ENCODE measurements at places on chromosomes 3 and 15.

DNA sequence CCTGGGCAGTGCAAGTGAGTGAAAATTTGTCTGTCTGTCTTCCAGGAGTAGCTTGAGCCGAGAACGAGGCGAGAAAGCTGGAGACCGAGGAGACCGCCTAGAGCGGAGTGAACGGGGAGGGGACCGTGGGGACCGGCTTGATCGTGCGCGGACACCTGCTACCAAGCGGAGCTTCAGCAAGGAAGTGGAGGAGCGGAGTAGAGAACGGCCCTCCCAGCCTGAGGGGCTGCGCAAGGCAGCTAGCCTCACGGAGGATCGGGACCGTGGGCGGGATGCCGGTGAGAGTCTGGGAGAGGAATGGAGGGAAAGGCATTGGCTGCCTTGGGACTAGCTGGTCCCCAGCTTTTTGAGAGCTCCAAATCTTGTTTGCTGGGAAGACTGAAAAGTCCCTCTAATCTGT lies 10.2 kb upstream of the FAM131A start:
- no peak for DNase-seq

GRCh38 chr3:170690661-170690981 lies 104.7 kb upstream of the SLC7A14 start:
- DNase-seq: no peak

- no peak for DNase-seq
These were observed 32.8 kb downstream of the CDIN1 start for GRCh38 chr15:36612063-36612788.

DNA sequence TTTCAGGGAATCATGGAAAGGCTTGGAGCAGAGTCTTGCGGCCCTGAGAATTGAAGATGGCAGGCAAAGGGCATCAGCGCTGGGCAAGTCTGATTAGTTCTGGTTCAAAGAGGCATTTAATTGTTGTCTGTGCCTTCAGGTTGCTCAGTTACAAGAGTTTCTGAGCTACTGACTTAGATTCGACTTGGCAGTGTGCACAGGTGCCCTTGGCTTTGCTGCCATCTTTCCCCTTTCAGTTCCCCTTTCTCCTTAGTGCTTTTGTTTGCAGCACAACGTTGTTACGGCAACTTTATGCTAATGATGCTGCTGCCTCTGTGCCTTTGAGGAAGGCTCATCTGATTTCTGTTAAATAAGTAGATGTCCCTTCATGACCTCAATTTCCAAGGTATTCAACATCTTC lies 12.5 kb downstream of the P2RY14 start:
- DNase-seq: no peak

- no peak for DNase-seq
These were observed 295.6 kb upstream of the RASGRP1 start for GRCh38 chr15:38860253-38860652.

- no peak for DNase-seq
These were observed 16.2 kb upstream of the CCR8 start for GRCh38 chr3:39313289-39313688.

- no peak for DNase-seq
These were observed 113.4 kb downstream of the ASB7 start for GRCh38 chr15:100715571-100716455.

- DNase-seq: no peak
These were observed 27.9 kb upstream of the FAM174B start for GRCh38 chr15:92683511-92683834.

GRCh38 chr3:59751606-59752005 lies 701.8 kb upstream of the CFAP20DC start:
- DNase-seq: no peak

GRCh38 chr3:46851364-46852333 lies 11.6 kb downstream of the MYL3 start:
- no peak for DNase-seq

DNA sequence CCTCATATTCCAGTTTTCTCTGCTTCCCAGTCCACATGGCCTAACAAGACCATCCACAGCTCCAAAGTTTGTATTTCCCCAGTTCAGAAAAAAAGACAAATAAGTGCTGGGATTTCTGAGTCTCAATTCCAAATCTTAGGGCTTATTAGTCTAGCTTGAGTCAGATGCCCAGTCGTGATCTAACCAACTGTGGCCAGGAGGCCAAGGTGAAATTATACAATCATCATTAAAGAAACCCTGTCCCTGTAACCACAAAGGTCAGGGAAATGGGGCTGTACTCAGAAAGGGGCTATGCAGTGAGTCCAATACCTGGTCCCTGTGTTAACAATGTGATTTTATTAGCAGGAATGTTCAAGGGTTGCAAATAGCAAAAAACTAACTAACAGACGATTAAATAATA lies 40.5 kb upstream of the MITF start:
- DNase-seq: no peak

DNA sequence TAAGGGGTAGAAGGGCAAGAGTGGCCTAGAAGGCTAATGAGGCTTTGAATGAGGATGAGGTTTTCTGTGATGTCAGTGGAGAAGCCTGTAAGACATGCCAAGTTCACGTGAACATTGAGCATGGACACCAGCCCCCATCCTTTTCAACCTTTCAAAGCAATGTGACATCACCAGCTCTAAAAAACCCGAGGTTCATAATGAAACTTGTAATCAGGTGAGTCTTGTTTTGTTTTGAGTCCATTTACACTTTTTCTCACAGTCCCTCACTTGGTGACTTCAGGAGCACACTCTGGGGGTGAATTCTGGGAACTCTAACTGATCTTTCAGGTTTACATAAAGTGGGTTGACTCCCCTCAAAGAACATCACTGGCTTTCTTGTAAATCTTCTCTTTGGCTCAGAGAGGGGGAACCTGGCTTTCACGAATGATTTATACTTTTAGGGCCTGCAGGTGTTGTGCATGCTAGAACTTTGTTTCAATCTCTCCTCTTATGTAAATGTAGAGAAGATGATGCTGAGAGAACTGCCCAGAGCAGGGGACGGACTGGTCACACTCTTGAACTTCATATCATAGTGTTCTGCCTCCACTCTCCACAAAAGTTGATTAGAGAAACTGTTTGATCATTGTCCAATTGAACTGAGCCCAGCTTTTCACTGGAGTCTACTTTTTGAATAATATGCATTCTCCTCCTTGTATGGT lies 224.7 kb upstream of the SATB1 start:
- DNase-seq: no peak

DNA sequence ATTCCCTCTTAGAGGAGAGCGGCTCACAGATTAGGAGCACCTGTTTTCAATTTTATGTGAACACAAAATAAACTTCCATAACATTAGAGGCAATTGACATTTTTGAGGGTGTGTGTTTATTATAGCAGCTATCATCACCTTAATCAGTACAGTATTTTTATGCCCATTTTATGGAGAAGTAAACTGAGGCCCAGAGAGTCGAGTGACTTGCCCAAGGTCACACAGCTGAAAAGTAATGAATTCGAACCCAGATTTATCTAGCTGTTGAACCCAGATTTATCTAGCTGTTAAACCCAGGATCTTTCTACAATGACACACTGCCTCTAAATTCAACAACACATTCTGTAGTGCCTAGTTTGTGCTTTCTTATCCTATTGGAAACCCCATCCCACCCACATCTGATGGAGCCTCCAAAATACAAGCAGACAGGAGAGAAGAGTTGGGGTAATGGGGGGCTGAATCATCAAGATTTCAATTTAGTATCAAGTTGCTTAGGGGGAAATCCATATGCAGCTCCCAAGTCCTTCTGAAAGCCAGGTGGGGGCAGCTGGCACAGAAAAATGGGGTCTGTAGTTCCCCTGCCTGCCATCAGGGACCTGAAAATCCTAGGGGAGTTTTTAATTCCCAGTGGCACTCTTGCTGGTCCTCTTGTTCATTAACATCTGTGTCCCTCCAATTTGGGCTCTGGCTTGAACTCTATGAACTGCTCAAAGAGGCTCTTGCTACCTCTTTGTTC lies 50.4 kb upstream of the TRA2B start:
- DNase-seq: no peak

- DNase-seq: no peak
These were observed 1.1 kb downstream of the EIF4E3 start for GRCh38 chr3:71724171-71724453.

DNA sequence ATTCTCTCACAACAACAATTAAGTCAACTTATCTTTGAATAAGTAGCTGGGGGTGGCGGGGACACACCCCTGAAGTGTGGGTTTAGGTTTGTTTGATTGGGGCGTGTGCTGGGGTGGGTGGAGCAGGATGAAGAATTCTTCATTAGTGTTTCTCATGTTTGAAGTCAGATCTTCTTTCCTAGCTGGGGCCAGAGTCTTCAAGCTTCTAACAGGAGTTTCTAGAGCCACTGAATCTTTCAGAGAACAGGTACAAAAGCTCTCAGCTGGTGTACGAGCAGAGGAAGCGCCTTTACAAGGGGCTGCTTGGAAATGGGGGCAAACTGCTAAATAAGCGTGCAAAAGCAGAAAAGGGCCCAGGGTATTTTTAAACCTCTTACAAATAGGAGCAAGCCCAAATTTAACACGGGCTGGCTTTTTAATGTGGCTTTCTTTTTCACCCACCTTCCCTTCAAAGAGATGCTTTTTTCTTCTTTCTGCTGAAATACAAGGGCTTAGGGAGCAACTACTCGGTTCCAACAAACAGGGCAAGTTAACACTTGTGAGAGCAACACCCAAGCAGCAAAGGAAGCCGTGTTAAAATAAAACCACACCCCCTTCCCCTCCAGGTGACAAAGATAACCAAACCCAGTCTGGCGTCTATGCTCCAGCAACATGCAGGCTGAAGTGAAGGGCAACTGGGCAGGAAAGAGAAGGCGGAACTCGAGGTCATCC lies 86.9 kb upstream of the RASGRP1 start:
- peak; percentile 55 for DNase-seq

DNA sequence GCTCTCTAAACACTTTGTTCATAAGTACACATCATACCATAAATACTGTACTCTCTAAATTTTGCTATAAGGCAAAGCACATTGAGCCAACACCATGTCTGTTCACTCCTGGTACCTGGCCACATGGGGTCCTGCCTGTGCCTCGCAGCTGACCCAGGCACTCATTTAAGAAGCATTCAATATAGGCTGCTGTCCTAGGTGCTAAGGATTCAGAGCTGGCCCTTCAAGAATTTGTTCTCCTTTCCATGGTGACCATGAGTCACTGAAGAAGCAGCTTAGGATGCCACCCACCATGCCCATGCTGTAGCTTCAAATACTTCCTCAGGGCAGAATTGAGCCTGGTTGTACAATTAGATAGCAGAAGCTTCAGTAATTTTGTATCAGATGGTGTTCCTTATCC lies 119.2 kb upstream of the ZBED2 start:
- no peak for DNase-seq

- no peak for DNase-seq
These were observed 39.2 kb upstream of the STRIT1 start for GRCh38 chr3:155332716-155333115.

- DNase-seq: no peak
These were observed 83.6 kb downstream of the BDH1 start for GRCh38 chr3:197472151-197472550.

DNA sequence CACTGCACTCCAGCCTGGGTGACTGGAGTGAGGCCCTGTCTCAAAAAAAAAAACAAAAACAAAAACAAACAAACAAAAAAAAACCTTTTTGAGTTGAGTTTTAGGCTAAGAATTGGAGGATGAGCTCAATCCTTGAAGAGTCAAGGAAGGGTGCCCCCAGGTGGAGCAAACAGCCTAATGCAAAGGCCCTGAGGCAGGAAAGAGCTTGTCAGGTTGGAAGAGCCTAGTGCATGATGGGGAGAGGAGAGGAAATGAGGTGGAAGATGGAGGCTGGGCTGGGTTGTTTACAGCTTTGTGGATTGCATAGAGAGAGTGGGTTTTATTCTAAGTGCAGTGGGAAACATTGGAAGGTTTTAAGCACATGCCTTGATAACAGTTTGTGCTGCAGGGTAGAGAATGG lies 2.1 kb upstream of the SNX22 start:
- DNase-seq: no peak

GRCh38 chr15:58779554-58779953 lies 8.5 kb downstream of the MINDY2 start:
- DNase-seq: no peak

- no peak for DNase-seq
These were observed 14.0 kb upstream of the TCAIM start for GRCh38 chr3:44324584-44324983.

GRCh38 chr3:102904629-102905028 lies 469.8 kb downstream of the ZPLD1 start:
- DNase-seq: no peak

GRCh38 chr3:125147491-125147820 lies 65.1 kb downstream of the SLC12A8 start:
- DNase-seq: no peak

DNA sequence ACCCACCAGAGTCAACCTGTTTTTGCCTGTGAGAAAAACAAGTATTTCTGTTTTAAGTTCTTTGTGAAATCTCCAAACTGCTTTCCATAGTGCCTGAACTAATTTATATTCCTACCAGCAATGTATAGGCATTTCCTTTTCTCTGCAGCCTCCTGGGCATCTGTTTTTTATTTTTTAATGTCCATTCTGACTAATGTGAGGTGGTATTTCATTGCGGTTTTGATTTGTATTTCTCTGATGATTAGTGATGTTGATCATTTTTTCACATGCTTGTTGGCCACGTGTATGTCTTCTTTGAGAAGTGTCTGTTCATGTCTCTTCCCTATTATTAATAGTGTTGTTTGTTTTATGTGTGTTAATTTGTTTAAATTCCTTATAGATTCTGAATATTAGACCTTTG lies 820.5 kb downstream of the MCTP2 start:
- no peak for DNase-seq

GRCh38 chr3:8838765-8839423 lies 69.5 kb upstream of the OXTR start:
- no peak for DNase-seq

GRCh38 chr15:63051156-63052066 lies 8.9 kb downstream of the TPM1 start:
- no peak for DNase-seq

DNA sequence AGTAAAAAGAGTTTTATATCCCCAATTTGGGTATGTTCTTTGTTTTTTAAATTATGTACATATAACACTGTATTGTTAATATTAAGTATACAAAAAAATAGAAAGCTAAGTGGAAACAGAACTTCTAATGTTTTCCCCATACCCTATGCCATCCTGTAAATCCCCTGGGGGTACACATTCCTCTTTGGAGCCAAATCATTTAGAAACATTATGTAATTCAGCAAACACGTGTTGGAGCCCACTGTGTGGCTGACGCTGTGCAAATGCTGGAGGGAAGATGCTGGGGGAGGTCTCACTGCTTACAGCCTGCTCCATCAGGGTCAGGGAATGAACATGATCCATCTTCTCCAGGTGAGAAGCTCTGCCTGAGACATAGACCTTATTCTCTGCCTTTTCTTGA lies 52.8 kb downstream of the CRTC3 start:
- DNase-seq: no peak

GRCh38 chr3:184873141-184873540 lies 61.2 kb downstream of the VPS8 start:
- DNase-seq: no peak

- DNase-seq: no peak
These were observed 1444.5 kb upstream of the CADM2 start for GRCh38 chr3:83514130-83514914.

DNA sequence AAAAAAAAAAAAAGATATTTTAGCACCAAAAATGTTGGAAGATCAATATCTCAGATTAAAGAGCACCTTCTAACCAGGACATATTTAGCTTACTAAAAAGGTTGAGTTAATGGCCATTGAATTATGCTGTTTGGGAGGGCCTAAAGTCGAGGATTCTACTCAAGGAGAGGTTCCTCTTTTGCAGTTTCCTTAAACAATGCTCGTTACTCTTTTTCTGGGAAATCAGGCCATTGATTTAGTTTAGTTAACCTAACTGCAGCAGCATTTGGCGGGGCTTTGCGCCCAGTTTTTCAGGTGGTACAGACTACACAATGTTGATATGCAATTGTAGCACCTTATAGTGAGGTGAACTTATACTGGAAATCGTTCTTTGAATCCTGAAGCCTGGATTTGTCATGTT lies 6.8 kb downstream of the ABHD2 start:
- no peak for DNase-seq

- DNase-seq: no peak
These were observed 284.6 kb upstream of the RARB start for GRCh38 chr3:25143356-25144025.

All from effector memory CD8-positive, alpha-beta T cell (primary cell).